NCI-H2171 treated with DMSO at 0.1 percent for 48 hours (cell line): ENCODE measurements at places on chromosomes 4 and X.

- no peak for DNase-seq
These were observed 220.6 kb upstream of the WDFY3 start for GRCh38 chr4:85187106-85187505.

DNA sequence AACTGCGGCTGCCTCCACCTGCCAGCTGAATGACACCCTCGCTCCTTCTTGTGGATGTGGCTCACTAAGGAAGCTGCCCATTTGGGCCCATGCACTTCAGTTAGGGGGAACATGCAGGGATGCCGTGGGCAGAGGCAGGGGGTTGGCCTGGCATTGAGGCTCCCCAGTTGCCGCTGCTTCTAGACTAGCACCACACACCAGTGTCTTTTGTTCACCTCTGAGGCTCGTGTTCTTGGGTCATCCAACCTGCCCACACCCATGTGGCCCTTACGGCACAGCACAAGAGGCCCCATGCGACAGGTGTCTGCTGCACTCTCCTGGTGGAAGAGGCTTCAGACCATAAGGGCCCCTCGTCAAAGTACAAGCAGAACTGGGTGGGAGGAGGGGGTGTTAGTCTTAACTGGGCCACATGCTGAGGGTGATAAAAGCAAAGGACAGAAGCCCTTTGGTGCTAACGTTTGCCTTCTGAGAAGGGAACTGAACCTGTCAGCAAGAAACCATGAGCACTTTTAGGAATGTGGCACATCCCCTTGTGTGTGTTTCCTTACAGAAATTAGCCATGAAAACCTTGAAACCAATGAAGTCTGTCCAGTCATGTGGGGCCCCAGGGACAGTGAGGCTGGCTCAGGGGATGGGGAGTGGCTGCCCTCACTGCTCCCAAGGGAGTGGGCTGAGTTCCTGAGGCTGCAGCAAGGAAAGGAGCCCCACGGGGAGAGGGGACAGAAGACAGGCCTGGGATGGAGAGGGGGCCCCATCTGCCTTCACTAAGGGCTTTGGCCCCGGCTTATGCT, 39.2 kb downstream of the MAP7D3 start:
- no peak for DNase-seq

DNA sequence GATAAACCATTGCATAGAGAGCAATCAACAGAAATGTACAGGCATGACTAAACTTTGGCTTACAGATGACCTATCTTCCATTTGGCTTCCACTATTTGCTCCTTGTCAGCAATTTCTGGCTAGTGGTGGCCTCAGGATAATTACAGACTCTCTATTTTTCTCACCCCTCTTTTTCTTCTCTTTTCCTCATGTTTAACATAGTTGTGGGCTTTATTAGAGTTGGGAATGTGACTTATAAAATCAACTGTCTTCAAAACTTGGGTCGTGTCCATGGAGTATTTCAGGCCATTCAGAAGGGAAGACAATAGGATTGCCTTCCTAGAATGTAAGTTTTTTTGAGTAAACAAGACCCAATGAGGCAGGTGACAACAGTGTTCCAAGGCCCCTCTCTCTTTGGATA, 236.2 kb downstream of the FRAS1 start:
- DNase-seq, result no peak

GRCh38 chrX:118221270-118221669, 104.7 kb upstream of the KLHL13 start:
- no peak for DNase-seq

GRCh38 chrX:107493141-107493540, 43.7 kb downstream of the FRMPD3 start:
- no peak for DNase-seq
